ENCODE measurements at places on chromosomes 2 and 18.

GRCh38 chr2:149747456-149747855 is 159.9 kb upstream of the MMADHC start:
- no peak for DNase-seq

- no peak for DNase-seq
Measured at GRCh38 chr2:233928594-233929351, 11.6 kb downstream of the TRPM8 start.

DNA sequence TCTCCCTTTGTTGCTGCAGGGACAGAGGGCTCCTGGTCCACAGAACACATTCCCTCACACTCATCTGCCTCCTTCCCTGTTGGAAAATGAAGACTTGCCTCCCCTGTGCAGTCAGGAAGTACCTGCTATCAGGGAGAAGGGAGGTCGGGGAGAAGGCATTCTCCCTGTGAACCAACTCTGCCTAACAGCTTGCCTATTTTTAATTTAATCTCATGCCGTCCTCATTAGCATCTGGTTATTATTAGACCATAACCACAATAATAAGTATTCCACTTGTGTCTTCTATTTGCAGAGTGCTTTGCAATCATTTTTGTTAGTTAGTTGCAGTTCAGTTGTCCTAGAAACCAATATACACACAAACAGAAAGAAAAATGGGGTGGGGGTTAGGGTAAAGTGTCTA is 232.6 kb upstream of the SKOR2 start:
- no peak for DNase-seq

DNA sequence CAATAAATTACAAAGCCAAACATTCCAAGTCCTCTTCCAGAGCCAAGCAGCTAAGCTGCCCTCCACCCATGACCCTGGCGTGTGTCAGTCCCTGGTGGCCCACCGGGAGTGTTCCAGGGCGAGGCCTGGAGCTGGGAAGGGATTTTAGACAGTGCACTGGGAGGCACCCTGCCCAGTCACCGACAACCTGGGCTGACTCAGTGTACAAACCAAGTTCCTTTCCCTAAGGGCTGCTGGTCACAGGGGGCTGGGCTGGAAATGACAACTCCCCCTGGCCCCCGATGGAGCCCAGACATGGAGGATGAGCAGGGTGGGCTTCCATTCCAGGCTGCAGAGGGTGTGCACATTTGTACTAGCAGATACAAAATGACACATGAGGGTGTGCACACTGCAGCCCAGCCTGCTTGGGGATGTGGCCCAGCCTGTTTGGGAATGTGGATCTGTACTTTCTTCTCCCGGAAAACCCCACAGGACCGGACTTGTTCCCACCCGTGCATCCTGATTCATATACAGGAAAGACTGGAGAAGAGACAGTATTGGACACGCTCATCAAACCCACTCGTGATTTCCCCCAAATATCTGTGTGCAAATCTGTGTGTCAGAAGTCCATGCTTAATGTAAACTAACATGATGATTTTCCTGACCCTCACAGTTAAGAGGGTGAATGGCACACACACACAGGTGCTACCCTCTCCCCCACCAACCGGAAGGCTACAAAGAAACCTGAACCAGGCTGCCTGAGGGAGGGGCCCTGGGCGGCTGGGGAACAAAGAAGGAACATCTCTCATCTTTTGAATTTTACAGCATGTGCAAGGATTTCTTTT is 58.9 kb downstream of the NDUFA10 start:
- no peak for DNase-seq

Data from activated naive CD8-positive, alpha-beta T cell treated with anti-CD3 and anti-CD28 coated beads, Interleukin-2, amount 50 U/mL, for 16 hours (primary cell).